Stimulated activated CD8-positive, alpha-beta memory T cell treated with anti-CD3 and anti-CD28 coated beads, Interleukin-12 subunit alpha, Interleukin-12 subunit beta, amount 100 ng/mL, for 1 hour (primary cell): ENCODE measurements at places on chromosomes 1 and 21.

DNA sequence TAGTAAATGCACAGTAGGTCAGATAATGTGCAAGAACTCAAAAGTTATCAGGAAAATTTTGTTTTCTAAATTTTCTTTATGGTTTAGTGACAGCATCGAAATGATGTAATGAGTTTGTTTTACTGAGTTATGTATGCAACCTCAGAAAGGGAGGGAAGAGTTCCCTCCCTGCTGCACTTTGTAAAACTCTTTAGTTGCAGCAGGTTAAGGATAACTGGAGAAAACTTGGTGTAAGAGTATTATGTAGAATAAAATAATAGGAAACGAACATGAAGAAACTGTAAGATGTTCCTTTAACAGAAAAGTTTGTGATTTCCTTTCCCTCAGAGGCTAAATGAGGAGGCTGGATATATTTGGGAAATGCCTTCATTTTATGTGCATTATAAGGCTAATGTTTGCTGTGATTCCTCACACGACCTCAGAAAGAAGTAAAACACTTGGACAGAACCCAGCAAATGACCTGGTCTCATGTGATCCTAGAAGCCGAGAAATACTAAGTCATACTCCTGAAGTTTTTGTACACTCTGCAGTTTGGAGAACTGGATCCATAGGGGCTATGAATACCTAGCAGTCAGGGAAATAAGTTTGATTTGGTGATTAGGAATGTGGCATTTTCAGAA is 35.4 kb downstream of the ADGRL2 start:
- no peak for DNase-seq

GRCh38 chr1:208724079-208724478 is 479.9 kb upstream of the PLXNA2 start:
- no peak for DNase-seq

DNA sequence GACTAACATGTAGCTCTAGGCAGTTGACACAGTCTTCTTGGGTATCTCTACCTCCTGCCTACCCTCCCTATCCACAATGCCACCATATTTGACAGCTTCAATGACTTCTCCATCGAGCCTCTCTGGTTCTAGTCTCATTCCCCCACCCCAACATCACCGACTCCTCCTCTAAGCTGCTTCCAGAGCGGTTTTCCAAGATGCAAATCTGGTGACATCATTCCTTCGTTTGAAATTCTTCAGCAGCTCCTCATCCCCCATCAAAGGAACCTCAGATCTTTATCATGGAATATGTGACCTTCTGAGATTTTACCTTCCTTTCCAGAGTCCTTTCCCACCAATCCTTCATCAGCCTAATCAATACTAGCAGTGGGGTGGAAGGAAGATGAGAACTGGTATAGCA is 352.4 kb upstream of the RUNX1 start:
- no peak for DNase-seq

GRCh38 chr1:47183308-47184089 is 6.3 kb downstream of the PDZK1IP1 start:
- no peak for DNase-seq

GRCh38 chr1:243253926-243254232 is 1.2 kb downstream of the CEP170 start:
- no peak for DNase-seq

DNA sequence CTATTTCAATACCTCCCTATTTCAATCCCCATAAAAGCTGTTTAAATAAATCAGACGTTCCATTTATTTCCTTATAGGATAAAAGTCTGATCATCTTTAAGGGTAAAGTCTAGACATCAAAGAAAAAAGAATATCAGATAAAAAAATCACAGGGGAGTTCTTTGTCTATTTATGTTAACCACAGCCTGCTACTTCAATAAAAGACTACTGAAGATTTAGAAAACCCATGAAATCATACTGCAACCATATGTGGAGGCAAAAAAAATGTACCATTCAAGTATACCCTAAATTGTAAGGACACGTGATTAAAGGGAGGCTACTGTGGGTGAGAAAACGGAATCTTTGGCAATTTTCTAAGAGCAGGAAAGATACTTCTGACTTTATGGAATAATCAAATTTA is 108.2 kb upstream of the TNFSF4 start:
- DNase-seq = no peak

DNA sequence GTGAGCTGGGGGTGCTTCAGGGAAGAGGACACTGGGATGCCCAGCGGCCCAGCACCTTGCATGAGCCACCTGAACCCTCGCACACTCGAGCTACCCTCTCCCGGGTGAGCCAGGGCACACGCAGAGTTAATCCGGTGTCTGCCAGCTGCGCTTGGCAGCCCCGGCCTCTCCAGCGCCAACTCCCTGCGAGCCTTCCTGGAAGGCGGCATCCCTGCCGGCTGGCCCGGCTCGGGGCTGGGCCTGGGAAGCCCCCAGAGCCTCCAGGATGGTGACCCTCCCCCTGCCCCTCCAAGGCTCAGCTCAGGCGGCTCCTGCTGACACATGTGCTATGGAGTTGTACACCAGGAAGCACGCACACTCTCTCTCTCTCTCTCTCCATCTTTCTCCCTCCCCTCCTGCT is 48.7 kb downstream of the RAP1GAP start:
- no peak for DNase-seq

- no peak for DNase-seq
Observed at GRCh38 chr1:156379420-156380165, 10.6 kb downstream of the RHBG start.

- no peak for DNase-seq
Observed at GRCh38 chr1:248625971-248626370, 8.9 kb downstream of the OR2T11 start.

DNA sequence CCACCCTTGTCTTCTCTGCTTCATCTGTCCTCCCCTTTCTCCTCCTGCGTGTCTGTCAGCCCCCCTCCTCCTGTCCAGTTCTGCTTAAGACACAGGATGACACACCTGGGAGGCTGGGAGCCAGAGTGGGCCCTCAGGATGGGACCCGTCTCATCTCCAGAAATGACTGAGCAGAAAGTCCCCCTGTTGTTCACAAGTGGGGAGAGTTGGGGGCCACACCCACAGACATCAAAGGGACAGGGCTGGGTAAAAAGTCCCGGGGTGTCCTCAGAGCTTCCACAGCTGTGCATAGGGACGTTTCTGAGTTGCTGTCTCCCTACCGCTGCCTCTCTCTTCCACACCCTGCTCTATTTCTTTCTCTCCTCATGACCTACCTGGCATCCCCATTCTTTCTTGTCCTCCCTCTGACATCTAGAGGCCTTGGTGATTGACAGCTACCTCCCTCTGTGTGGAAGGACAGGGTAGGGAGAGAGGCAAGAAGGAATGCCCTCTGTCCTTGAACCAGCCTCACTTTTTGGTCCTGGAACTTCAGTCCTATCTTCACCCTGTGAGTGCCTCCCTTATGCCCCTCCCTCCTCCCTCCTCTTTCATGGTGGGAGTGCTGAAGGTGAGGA is 19.5 kb upstream of the SH2D2A start:
- no peak for DNase-seq
